ENCODE measurements at places on chromosomes 4 and X.

- no peak for DNase-seq
Measured at GRCh38 chr4:124415146-124415545, 297.4 kb downstream of the ANKRD50 start.

- no peak for DNase-seq
Measured at GRCh38 chr4:24858026-24858425, 54.8 kb downstream of the CCDC149 start.

- no peak for DNase-seq
Measured at GRCh38 chr4:153652051-153652784, 31.9 kb upstream of the TLR2 start.

GRCh38 chrX:38117485-38117884 is 103.2 kb downstream of the SRPX start:
- DNase-seq: no peak

GRCh38 chrX:13239272-13239671 is 80.6 kb downstream of the ATXN3L start:
- DNase-seq: no peak

GRCh38 chrX:40224658-40225057 is 126.9 kb upstream of the BCOR start:
- no peak for DNase-seq

DNA sequence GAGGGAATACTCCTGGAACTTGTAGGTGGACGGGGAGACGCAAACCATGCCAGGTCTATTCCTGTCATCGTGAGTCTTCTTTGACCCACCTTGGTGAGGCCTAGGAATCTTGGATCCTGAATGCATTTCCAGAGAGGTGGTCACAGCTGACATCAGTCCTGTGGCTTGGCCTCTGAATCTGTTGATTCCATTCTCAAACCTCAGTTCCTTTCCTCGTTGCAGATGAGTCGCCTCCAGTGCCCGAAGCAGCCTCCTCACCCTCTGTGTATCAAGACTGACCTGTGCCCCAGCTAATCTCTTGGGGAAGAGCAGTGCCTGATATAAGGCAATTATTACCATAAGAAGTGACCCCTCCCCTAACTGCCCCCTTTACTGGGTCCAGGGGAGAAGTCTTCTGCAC is 118.1 kb downstream of the SMIM20 start:
- DNase-seq: no peak

- no peak for DNase-seq
Measured at GRCh38 chr4:188707036-188707435, 567.8 kb downstream of the TRIML1 start.

- no peak for DNase-seq
Measured at GRCh38 chrX:114611018-114611619, 27.2 kb downstream of the HTR2C start.

- no peak for DNase-seq
Measured at GRCh38 chr4:157819693-157820464, 352.9 kb downstream of the GASK1B start.

GRCh38 chr4:78748381-78748780 is 27.8 kb upstream of the BMP2K start:
- no peak for DNase-seq
